ENCODE measurements at places on chromosomes 12 and 14.

GRCh38 chr14:55084401-55085059, 33.1 kb downstream of the MAPK1IP1L start:
- DNase-seq, result no peak

GRCh38 chr14:79911744-79912143, 299.6 kb downstream of the DIO2 start:
- no peak for DNase-seq

GRCh38 chr14:82313889-82314288, 780.2 kb upstream of the SEL1L start:
- no peak for DNase-seq

- peak; percentile 69 for DNase-seq
These were observed 9.1 kb downstream of the CAMKK2 start for GRCh38 chr12:121287267-121287954.

DNA sequence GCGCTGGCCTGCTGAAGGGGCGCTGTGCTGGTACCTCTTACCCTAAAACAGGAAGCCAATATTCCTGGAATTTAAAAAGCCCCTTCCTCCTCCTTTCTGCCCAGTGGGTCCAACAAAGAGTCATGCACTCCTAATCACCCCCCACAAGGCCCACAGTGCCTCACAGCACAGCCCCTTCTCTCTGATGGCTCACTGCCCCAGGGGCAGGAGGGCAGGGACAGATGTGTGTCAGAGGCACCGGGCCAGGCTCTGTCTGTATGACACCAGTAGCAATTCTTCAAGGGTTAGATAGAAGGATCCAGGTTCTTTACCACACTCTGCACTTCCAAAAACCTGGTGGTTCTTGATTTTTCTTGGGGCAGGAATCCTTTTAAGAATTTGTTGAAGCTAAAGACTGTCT, 8.9 kb downstream of the MYH6 start:
- no peak for DNase-seq

GRCh38 chr12:13171921-13172859, 24.3 kb upstream of the EMP1 start:
- peak; percentile 62 for DNase-seq

DNA sequence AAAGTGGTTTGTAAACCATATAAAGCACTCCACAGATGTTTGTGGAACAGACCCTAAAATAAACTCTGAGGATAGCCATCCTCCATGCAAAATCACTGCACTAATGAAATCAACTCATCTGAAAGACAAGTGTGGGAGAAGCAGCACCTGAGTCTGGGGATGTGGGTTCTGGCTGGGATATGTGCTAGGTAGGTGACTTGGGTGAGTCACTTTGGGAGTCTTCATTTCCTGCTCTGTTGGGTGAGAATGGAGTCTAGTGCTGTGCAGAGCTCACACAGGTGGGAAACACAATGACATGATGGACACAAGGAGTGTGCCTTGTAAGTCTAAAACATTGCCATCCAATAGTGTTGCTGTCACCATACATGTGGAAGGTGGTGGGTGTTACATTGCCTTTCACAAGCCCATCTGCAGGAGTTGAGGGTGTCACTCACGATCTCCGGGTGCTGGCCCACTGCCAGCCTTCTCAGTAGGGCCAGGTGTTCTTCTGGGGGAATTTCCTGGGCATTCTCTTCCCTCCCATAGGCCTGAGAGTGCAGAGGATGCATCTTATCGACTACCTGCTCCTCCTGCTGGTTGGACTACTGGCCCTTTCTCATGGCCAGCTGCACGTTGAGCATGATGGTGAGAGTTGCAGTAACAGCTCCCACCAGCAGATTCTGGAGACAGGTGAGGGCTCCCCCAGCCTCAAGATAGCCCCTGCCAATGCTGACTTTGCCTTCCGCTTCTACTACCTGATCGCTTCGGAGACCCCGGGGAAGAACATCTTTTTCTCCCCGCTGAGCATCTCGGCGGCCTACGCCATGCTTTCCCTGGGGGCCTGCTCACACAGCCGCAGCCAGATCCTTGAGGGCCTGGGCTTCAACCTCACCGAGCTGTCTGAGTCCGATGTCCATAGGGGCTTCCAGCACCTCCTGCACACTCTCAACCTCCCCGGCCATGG, 2.0 kb downstream of the SERPINA4 start:
- no peak for DNase-seq

DNA sequence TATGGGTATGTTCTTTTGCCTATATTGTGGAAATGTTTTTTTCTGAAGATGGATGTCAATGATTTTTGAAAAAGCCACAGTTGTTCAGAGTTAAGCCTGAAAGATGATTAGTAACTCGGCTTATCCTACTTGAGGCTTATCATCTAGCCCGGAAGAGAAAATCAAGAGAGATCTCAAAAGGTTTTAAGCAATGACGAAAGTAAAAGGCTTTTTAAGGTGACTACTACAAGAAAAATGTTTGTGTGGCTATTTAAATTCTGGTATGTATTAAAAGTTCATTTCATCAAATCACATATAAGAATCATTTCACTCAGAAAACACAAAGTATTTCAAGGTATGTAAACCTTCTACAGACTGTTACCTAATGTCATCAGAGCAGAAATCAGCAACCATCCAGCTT, 40.2 kb downstream of the HEATR5A start:
- DNase-seq, result no peak

GRCh38 chr12:82883394-82884355, 197.0 kb downstream of the TMTC2 start:
- DNase-seq, result no peak

- DNase-seq, result no peak
These were observed 179.9 kb downstream of the PTPN11 start for GRCh38 chr12:112598626-112599025.

GRCh38 chr12:115413626-115414025, 729.7 kb upstream of the TBX3 start:
- DNase-seq, result no peak

- peak; percentile 54 for DNase-seq
These were observed 332.5 kb downstream of the CCER1 start for GRCh38 chr12:90622431-90622830.

- no peak for DNase-seq
These were observed 714 bp upstream of the PSMC6 start for GRCh38 chr14:52706286-52706685.

DNA sequence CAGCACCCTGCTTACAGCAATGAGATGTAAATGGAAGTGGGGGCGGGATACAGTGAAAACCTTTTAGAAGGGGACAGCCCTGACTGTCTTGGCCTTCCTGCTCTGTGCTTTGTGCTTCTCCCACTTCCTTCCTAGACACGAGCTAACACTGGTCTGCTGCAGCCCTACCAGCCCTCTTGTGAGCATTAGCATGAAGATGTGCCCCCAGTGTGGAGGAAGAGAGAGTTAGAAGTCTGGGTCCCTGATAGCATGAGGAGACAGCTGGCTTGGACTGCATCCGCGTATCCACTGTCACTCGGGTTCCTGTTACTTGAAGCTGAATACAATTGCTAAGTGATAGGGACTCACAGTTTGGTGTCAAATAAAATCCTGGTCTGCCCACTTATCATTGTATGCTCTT, 248.1 kb upstream of the SOX5 start:
- DNase-seq, result no peak

GRCh38 chr12:114691763-114692185, 7.8 kb upstream of the TBX3 start:
- DNase-seq, result peak; percentile 52

DNA sequence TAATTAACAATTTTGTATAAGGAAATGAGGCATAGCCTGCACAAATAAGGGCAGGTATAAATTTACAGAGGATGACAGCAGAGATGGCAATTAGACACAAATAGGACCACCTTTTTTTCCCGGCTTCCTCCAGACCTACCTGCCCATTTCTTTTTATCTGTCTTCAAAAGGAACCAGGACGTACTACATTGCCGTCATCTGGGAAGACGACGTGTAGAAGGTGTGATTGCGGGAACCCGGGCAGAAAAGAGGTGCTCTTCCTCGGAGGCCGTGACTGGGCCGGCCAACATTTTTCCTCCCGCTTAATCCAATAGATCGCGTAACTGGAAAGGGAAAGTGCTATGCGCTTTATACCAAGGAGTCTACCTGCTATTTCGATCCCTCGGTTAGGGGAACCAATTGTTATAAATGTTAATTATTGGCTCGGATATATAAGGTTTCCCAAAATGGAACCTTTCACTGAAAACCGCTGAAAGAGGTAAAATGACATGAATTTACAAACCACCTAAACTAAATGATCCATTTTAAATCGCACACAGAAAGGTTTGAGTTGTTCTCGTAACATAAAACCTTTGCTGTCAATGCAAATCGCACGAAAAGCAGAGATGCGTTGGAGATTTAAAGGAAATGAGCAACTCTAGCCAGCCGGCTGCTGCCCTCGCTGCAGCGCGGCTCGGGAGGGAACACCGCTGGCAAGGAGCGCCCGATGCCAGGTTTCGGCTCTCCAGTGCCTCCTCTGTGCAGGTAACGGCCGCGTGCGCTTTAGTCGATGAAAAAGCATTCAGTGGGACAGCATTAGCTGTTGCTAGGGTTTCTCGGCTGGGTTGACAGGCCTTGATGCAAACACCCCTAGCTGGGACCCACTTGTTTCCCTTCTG, 2.8 kb upstream of the SIX1 start:
- no peak for DNase-seq

DNA sequence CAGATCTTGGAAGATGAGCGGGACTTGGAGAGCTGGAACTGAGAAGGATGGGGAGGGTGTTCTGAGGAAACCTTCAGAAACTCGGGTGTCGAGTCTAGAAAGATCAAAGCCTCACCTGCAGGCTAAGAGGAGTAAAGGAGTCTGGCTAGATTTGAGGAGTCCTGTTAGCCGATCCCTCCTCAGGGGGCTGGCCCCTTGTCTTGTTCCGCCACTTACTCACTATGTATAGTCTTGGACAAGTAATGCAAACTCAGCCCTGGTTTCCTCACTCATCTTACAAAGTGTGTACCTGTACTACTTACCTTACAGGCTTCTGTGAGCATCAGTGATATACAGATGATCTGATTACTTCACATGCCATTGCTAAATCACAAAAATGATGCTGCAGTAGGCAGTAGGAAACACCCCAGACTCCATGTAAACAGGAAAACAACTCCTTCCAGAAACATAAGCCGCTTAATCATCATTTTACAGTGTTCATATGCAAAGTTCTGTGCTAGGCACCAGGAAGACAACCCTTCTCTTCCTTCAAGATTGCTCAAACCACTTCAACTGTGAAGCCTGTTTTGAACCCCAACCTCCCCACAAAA, 2.0 kb upstream of the SPTLC2 start:
- no peak for DNase-seq

- DNase-seq, result no peak
These were observed 1052.8 kb upstream of the TMEM132C start for GRCh38 chr12:127214186-127214585.

DNA sequence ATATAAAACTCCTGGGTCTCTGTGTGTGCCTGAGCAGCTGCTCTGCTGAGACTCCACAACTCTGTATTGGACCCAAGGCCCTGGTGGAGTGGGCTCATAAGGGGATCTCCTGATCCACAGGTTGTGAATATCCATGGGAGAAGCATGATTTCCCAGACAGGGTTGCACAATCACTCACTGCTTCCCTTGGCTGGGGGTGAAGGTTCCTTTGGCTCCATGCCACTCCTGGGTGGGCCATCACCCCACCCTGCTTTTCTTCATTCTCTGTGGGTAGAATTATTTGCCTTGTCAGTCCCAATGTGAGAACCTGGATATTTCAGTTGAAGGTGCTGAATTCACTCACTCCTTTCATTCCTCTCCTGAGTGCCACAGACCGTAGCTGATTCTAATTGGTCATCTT, 205.2 kb upstream of the TMEM260 start:
- no peak for DNase-seq

- no peak for DNase-seq
These were observed 25.4 kb downstream of the EML1 start for GRCh38 chr14:99818503-99819036.

GRCh38 chr14:64673748-64674147, 30.5 kb upstream of the PLEKHG3 start:
- no peak for DNase-seq

- DNase-seq, result no peak
These were observed 155.1 kb downstream of the CCDC59 start for GRCh38 chr12:82203086-82203485.

- no peak for DNase-seq
These were observed 12.9 kb upstream of the KRT73 start for GRCh38 chr12:52631264-52631663.

DNA sequence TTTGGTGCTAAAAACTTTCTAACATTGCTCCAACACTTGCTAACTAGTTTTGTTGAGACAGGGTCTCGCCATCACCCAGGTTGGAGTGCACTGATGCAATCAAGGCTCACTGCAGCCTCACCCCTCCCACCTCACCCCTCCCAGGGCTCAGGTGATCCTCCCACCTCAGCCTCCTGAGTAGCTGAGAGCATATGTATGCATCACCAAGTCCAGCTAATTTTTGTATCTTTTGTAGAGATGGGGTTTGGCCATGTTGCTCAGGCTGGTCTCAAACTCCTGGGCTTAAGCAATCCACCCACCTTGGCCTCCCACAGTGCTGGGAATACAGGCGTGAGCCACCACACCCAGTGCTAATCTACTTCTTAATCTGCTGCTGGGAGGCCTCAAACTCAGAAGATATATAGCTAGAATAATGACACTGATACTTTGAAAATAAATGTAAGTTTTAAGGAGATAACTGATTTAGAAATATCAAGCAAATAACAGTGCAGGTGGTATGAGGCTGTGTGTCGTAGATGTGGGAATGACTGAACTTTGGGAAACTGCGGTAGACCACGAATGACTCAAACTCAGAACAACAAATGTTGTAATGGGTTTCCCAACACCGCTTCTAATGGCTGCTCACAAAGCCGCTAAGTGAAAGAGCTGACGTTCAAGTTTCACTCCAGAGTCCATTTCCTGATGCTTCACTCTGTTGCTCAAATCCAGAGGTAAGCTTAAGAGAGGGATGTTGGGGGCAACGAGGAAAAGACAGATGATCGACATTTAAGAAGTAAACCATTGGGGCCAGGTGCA, 10.0 kb downstream of the TMCC3 start:
- peak; percentile 33 for DNase-seq

GRCh38 chr12:64160021-64160710, 61.9 kb downstream of the KICS2 start:
- peak; percentile 62 for DNase-seq

GRCh38 chr14:100359881-100360280, 36.7 kb downstream of the SLC25A47 start:
- DNase-seq, result no peak
